ENCODE measurements at places on chromosomes 13 and 19.

- DNase-seq, result no peak
These were observed 79.9 kb upstream of the RAP2A start for GRCh38 chr13:97353927-97354675.

GRCh38 chr13:103328899-103329298 is 262.7 kb upstream of the SLC10A2 start:
- DNase-seq, result no peak

GRCh38 chr13:29539856-29540255 is 55.6 kb downstream of the SLC7A1 start:
- DNase-seq, result no peak

- no peak for DNase-seq
These were observed 49.4 kb upstream of the INTS6 start for GRCh38 chr13:51502153-51502651.

- no peak for DNase-seq
These were observed 120.3 kb downstream of the PTPRS start for GRCh38 chr19:5220361-5220760.

- DNase-seq, result no peak
These were observed 21.1 kb upstream of the CFAP97D2 start for GRCh38 chr13:114157869-114158495.

DNA sequence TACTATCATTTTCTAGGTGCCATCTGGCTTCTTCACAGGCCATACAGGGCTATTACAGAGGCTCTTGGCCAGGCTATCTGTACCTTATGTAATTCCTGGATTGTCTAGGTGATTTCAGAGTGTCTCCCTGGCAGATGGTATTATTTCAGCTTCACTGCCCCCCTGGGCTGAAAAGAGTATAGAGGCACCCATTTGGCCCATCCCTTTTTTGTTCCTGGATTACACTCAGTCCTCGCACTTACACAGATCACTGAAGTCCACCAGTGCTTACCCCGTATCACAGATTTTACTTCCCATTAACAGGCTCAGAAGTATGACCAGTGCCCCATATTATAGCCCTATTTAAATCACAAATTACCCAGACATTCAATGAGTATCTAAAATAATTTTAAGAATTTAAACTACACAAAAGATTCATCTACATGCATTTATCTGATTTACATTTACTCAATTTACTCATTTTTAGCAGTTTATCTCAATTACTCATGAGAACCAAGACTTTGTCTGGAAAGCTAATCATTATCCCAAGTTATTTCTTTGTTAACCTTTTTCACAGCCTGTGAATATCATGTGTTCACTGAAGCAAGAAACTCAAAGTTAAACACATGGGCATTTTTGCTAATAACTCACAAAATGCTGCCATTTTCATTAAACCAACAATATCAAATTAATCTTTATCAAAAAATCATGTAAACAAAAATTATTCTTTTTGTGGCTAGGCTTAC is 121.0 kb downstream of the PCDH20 start:
- DNase-seq, result no peak

DNA sequence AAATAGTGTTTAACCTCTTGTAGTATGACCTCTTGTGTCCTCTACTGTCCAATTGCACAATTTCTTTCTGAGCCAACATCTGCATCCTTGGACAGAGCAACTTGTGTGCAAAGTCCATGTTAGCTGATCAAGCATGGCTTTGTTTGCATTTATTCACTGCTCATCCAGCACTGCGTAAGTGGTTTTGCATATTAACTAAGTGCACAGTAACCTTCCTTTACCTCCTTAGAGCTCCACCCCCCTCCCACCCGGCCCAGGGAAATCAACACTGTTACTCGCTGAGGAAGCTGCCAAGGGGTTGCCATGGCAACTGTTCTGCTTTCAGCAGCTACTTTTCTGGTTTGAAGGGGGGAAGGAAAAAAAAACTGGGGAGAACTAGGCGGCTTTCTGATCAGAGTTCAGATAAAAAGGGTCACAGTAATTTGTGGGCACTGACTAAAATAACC is 153.5 kb upstream of the KLF12 start:
- peak; percentile 63 for DNase-seq

DNA sequence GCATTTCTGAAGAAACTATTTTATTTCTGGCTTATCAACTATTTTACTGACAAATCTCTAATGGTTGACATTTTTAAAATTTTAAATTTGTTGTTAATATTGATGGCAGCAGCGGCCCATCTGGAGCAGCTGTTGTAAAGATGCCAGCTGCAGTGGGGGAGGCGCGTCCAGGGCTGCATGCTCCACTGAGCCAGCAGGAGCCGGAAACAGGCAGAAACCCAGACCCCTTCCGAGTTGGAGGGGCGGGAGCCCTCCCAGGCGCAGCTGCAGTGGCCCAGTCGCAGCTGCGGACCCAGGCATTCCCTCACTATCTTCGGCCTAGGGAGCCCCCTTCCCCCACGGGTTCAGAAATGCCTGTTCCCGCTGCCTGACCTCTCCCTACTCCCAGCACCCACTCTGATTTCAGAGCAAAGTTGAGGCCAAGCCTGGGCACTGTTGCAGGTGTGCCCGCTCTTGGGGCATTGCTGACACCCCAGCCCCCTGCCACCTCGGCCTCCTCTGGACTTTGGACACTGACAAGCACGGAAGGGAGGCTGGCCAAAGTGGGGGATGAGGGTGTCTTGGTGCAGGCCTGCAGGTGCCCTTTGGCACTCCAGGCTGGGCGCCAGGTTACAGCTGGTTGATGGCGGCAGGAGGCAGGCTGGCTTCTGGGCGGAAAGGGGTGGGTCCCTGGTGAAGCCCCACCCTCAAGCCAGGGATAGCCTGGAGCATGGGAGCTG is 69.2 kb downstream of the PIBF1 start:
- no peak for DNase-seq

DNA sequence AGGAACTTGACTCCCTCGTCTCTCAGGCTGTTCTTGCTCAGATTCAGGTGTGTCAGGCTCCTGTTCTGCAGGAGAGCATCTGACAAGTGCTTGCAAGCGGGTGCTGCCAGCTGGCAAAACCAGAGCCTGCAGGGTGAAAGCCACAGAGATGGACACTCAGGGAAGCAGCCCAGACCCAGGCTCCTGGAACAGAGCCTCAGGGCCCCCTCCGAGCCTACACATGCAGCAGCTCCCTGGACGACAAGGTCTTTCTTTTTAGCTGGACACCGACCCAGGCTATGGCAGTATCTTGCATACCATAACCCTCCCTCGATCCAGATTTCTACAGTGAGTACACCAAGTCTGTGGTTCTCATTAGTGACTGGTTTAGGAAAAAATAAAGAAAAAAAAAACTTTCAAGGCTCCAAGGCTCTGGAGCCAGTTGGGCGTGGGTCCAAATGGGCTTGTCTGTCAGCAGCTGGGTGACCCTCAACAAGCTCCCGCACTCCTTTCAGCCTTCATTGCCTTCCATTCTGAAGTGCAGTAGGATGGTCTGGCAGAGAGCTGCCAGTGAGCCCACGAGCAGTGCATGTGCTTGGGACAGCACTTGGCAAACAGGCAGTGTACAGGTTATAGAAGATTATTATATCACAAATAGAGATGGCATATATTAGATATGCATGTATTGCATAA is 29.9 kb downstream of the NLRP13 start:
- DNase-seq, result no peak

- DNase-seq, result no peak
These were observed 5.3 kb downstream of the BTBD2 start for GRCh38 chr19:2010135-2010668.

GRCh38 chr13:59568306-59568705 is 595.4 kb downstream of the DIAPH3 start:
- DNase-seq, result no peak

DNA sequence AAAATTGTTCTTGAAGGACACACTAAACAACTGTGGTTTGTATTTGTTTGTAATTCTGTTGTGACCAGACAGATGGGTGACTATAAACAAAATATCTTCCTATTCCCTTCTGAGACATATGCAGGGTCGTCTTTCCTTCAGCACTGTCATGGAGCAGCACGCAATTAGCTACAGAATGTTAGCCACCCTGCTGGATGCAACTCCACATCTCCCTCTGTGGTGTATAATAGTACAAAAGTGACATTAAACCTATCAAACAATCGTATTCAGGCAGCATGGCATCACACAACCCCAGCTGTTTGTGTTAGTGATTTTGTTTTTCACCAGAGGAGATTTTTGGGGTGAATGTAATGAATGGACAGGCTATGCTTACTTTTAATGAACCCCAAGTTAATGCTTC is 146.2 kb downstream of the GPC6 start:
- no peak for DNase-seq

- no peak for DNase-seq
These were observed 1.1 kb downstream of the TSSK6 start for GRCh38 chr19:19514215-19514657.

DNA sequence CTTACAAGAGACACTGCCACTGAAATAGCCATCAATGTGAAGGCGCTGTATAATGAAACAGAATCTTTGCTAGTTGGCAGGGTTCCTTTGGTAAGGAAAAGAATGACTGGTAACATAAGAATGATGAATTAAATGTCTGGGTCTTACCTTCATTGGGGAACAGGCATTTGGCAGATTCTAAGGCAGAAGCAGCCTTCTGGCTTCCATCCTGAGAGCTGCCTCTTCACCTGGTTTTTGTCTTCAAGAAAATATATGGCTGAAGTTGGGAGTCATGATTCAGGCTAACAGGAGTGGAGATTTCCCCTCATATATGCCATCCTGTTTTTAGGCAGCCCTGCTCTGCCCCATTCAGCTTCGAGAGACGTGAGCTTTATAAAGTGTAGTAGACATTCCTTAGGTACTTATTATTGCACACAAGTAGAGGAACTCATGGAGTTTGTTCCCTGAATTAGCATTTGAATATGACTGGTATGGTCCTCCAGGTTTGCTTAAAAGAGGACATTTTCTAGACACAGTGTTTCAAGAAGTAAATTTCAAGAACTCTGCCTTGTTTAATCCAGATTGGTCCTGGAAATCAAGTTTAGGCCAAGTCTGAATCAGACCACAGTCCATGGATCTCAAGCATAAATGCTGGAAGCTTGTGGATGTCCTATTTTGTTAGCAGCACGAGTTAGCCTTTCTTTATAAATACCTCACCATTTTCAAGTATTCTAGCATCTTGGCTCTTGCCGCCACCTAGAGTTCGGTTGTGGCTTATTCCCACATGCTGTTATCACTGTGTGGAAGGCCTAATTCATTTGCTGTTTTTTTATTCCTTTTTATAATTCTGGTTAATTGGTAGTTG is 56.2 kb upstream of the AKAP11 start:
- DNase-seq, result no peak

- DNase-seq, result no peak
These were observed 84.5 kb downstream of the SPRY2 start for GRCh38 chr13:80256352-80256932.

DNA sequence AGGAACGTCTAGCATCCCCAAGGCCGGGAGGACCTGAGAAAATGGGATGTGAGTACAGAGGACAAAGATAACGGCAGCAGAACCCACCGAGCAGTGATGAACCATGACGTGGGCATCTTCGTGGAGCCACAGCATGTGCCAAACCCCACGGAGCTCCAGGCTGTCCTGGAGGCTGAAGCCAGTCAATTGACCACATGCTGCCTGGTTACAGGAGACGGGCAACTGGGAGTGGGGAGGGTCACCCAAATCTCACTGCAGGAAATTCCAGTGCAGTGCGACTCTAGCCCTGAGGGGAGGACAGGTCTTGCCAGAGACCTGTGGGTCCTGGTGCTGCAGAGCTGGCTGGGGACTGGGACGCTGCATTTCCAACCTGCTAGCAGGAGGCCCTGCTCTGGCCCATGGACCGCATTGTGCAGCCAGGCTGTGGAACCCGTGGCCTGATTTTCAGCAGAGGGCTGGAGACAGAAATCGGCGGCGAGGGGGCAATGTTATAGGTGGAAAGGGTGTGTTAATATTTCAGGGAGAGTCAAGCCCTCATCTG is 3.2 kb upstream of the GRTP1 start:
- DNase-seq, result no peak

- no peak for DNase-seq
These were observed 814 bp downstream of the ZNF480 start for GRCh38 chr19:52297601-52298364.

GRCh38 chr13:43764349-43764748 is 22.4 kb downstream of the ENOX1 start:
- no peak for DNase-seq

DNA sequence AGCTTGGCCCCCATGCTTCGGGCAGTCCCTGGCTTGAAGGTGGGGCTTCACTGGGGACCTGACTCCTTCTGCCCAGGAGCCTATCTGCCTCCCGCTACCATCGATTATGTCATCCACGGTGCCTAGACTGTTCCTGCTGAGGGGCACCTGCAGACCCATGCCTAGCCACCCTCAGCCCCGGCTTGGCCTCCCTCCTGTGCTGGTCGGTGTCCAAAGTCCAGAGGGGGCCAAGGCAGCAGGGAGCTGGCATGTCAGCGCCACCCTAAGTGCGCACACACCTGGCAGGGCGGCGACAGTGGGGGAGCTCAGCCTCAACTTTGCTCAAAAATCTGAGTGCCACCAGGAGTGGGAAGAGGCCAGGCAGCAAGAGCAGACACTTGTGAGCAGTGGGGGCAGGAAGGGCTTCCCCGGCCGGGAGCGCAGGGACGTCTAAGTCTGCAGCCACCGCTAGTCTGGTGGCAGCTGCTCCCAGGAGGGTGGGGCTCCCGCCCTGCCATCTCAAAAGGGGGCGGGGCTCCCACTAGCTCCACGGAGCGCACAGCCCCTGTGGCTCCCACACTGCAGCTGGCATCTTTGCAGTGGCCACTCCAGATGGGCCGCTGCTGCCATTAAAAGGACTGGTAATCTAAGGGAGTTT is 13.5 kb upstream of the URAD start:
- DNase-seq, result no peak

GRCh38 chr13:27578121-27579030 is 42.0 kb downstream of the LNX2 start:
- DNase-seq, result no peak

DNA sequence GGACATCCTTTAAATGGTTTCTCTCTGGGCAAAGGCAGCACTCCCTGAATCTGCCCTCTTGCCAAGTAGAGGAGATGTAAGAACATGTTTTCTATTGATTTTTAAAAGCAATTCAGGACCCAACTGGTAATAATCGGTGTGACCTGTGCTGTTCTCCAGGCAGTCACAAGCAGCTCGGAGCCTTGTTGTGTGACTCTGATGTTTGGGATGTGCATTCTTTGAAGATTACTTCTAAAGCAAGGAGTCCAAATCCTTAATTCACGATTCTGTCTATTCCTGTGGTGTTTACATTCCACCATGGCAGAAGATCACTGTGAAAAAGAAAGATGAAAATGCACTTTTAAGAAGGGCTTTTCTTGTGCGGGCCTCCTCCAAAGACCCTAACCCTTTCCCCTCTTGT is 122.3 kb upstream of the ZNF536 start:
- no peak for DNase-seq

DNA sequence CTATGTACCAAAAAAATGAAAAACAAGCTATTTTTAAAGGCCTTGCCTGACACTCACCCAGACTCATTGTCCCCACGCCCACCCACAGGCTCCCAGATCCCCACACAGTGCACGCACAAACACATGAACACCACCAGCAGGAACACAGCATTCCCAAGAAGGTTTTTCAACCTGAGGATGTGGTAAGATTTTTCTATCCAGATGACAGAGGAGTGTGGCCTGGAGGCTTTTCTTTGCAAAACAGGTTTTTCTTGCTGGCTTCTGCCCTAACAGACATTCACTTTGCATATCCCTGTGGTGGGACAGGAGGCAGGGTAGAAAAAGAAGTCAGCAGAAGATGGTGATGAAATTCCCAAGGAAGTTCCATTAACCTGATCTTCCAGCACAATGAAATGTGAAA is 97.8 kb downstream of the KLF12 start:
- no peak for DNase-seq
